ENCODE measurements at places on chromosomes 7 and 10.

- peak; percentile 2 for DNase-seq
These were observed 23.7 kb downstream of the RTKN2 start for GRCh38 chr10:62244785-62245467.

GRCh38 chr7:99791021-99791420, 7.0 kb upstream of the CYP3A4 start:
- no peak for DNase-seq

GRCh38 chr10:123463181-123463580, 203.0 kb upstream of the GPR26 start:
- no peak for DNase-seq

GRCh38 chr10:15146366-15146765, 22.1 kb downstream of the NMT2 start:
- DNase-seq = no peak

DNA sequence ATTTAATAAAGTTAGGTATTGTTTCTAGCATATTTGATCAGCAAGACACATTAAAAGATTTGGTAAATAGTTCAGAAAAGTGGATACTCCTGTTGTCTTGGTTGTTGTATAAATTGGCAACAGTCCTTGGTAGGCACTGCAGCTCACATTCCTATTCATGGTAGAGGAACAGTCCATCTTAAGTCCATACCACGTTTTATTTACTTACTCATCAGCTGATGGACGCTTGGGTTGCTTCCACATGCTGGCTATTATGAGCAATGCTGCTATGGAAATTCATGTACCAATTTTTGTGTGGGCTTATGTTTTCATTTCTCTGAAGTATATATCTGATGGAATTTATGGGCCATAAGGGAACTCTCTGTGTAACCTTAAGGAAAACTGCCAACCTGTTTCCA, 43.3 kb downstream of the C10orf120 start:
- no peak for DNase-seq

- no peak for DNase-seq
These were observed 191.2 kb upstream of the SHH start for GRCh38 chr7:156003220-156004162.

GRCh38 chr10:131223422-131223821, 88.1 kb downstream of the TCERG1L start:
- no peak for DNase-seq

DNA sequence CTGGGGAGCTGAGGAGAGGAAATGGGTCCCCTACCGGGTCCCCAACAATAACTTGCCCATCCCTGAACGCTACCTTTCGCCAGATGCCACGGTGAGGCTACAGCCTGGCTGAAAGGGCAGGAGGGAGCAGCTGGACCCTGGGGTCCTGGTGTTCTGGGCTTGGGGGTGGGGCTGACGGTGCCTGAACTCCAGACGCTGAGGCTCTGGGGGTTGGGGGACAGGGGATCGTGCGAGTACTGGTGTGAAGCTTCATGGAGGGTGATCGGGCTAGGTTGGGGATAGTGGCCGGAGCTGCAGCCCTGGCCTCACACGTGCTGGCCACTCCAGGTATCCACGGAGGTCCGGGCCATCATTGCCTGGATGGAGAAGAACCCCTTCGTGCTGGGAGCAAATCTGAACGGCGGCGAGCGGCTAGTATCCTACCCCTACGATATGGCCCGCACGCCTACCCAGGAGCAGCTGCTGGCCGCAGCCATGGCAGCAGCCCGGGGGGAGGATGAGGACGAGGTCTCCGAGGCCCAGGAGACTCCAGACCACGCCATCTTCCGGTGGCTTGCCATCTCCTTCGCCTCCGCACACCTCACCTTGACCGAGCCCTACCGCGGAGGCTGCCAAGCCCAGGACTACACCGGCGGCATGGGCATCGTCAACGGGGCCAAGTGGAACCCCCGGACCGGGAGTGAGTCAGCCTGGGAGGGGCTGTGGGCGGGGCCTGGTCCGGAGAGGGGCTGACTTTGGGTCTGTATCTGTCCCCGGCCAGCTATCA, 8.3 kb downstream of the AEBP1 start:
- DNase-seq = no peak

DNA sequence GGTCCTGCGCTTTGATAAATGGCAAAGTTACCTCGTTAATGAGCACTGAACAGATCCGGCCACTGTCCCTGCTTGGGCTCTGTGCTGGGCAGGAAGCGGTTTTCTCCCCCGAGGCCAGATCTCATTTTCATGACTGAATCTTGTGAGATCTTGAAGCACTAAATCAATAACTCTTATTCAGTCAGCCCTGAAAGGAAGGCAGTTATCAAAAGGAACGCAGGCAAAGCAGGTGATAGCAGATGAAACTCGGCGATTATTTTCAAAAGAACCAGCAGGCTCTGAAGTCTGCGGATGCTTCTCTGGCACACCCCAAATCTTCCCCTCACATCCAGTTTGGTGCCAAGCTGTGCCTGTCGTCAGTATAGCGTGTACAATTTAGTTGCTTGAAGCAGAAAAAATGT, 228.7 kb downstream of the BAMBI start:
- no peak for DNase-seq

DNA sequence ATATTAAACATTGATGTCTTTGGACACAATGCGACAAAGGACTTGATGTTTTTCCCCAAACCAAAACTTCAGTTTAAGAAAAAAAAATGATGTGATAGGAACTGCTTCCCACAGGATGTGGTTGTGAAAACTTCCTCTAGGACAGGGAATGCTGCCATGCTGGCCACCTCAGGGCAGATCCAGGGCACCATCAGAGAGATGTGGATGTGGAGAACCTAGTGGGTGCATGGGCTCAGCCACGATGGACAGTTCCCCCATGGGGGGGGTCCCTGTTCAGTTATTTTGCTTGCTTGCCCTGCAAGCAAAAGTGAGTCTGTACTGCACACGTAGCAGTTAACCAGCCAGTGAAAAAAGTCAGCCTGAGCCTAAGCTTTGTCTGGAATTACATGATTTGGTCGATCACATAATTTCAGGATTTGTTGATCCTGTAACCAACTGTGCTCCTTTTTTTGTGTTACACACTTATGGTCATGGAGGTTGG, 36.3 kb downstream of the LAMB4 start:
- DNase-seq = no peak

DNA sequence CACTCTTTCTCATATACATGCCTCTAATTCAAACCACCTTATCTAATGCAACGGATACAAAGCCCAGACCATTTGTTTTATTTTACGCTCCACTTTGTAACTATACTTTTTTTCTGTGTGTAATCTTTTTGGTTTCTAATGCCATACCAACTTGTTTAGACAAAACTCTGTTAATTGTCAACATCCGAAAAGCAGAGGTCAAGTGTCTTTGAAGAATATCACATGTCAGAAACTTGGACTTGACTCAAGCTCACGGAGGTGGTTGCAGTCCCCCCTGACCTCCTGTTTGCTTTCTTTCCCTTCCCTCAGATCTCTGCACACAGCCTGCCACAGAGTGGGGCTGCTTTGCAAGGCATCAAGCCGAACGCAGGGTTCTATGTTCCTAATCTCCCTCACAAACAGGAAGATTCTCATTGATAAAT, 698.9 kb downstream of the PARD3 start:
- DNase-seq = no peak

DNA sequence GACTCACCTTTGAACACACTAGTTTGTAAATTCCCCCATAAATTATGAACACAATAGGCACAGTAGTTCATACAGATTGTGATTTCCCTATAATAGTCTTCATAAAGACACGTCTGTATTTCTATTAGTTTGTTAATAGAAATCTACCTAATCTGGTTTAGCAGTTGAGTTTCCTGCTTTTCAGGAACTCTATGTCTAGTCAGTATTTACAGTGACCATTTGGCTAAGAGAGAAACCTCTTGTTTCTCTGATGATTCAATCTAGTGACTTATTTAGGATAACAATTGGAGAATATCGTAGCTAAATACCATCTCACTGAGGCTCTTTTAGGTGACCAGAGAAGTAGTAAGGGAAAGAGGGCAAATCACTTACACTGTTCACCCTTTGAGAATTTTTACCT, 5.9 kb upstream of the HERPUD2 start:
- no peak for DNase-seq

- DNase-seq = no peak
These were observed 23.2 kb upstream of the BTRC start for GRCh38 chr10:101330631-101331225.

DNA sequence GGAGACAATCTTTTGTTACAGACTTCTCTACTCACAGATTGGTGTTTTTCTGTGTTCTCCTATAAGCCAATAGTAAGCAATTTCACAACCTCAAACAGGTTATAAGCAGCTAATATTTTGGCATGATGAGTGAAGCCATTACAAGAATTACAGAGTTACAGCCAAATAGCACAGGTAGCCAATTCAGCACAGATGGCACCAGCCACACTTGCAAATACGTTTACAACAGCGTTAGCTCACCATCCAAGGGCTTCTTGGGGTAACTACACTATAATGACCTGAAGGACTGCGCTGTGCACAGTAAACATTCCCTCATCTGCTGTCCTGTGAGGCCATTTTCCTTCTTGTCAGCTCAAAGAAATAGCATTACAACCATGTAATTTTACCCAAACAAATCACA, 428.6 kb downstream of the TCERG1L start:
- no peak for DNase-seq

DNA sequence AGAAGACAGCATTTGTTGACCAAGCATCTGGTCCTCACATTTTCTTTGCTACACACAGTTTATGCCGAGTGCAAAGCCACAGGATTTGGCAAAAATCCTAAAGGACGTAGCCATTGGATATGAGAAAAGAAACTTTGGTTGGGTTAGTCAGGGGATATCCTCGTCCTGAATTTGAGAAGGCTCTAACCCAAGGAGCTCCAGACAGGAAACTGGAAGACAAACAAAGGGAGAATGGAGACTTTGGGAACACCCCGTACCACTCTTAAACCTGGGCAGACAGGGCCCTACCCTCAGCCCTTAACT, 146.6 kb upstream of the FRMD4A start:
- DNase-seq = no peak

GRCh38 chr7:130667593-130668257, 823 bp downstream of the COPG2 start:
- no peak for DNase-seq

Measured in stimulated activated CD4-positive, alpha-beta T cell treated with anti-CD3 and anti-CD28 coated beads, Interleukin-1b, Interleukin-23, amount 100 ng/mL, for 1 hour (primary cell).